ENCODE measurements at places on chromosomes 3 and 15. TPM values are rescaled to one million over a fixed set of nuclear protein-coding genes. Genes with fewer than 3 reads are reported as not detected.
A peak's percentile ranks its signal among the peaks of the same experiment; 100 is the strongest.

The SPATA12 gene
- not detected for total RNA-seq

The ISLR gene
- 2.6 TPM for total RNA-seq

The RTP4 gene
- 0.32 TPM for total RNA-seq

The ZNF385D gene
- 6.2 TPM for total RNA-seq

The CISH gene
- total RNA-seq = 75.1 TPM

The LTF gene
- total RNA-seq = 3.8 TPM

The PLSCR5 gene
- total RNA-seq = not detected

The CEMIP gene
- 0.04 TPM for total RNA-seq

The INKA1 gene
- 4.8 TPM for total RNA-seq

The FGF7 gene
- total RNA-seq = 2.4 TPM

DNA sequence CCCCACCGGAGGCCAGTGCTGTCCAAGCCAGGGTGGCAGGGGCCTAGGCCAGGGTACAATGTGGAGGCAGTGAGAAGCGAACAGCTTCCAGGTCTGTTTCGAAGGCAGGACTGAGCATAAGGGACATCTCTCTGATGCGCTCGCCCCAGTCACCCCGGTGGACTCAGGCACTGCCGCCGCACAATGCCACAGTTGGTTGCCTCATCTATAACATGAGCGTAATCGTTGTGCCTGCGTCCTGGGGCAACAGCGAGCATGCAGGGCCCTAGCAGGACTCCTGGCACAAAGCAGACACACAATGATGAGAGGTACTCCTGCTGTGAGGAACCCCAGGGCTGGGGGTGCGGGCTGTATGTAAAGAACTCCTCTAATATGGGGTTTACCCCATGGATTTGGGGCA is 14.1 kb downstream of the HRH1 start:
- no peak for DNase-seq

DNA sequence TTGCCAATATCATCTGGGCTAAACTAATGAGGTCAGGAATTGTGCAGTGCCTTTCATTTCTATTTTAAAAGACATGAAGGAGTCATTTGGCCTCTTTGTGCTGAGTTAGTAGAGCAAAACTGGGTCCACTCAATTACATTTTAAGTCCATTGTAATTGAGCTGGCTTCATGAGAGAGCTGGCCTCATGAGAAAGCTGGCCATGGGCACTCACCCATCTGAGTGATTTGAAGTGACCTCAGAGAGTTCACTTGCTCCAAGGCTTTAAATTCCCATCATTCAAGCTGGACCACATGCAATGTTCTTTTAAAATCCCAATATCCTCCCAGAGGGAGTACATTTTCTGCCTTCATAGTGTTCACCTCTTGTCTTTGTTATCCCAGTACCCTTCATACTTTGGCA is 335.9 kb upstream of the WNT5A start:
- no peak for DNase-seq

GRCh38 chr3:54949491-54950044 is 21.7 kb upstream of the LRTM1 start:
- no peak for DNase-seq

DNA sequence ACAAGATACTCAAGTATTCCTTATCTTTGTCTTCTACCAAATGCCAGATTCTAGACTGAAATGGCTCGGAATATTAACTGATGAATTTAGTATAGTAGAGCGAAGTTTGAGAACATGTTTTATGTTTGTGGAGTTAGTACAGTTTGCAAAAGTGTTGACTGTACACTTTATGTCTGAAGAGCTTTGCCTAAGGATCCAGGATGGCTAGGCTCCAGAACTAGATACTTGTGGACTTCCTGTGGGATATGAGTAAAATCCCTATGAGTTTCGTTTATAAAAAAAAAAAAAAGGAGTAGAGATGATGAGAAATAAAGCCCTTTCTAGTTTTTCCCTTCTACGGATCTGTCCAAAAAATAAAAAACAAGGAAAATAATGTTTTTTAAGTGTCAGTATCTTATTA is 96.7 kb downstream of the TP63 start:
- DNase-seq = no peak

DNA sequence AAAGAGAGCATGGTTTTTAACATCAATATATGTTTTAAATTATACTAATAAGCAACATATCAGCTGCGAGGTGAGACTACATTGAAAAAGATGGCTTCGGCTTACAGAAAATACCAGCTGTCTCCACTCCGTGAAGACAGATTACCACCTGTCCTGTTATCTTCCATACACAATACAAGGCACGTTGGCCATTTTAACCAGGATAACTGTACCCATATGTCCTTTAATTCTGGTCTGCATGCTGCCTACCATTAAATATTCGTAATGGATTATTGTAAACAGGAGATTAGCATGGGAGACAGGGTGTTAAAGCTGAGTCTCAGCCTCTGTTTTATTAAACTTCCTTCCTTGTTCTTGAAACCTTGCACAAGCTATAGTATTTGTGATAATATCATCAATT is 855.5 kb downstream of the ROBO1 start:
- no peak for DNase-seq

DNA sequence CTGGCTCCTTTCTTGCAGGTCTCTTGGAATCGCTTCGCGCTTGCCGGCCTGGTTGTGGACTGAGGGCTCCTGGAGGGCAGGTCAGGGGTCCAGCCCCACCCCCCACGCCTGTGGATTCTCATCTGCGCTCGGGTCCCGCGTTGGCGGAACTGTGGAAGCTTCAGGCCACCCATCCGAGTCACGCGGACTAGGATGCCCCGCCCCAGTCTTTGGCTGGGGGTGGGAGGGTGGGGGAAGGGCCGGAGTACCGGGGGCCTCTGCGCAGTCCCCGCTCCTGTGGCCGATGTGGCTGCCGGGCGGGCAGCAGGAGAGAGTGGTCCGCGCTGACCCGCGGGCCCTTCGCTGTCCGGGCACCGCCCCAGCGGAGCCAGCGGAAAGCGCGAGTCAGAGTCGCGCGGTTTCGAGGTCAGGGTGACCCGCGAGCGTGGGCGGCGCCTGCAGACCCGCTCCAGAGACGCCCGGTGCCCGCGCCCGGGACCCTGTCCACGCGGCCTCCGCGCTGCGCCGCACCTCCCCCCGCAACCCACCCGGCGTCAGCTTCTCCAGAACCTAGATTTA is 114.2 kb downstream of the KLF13 start:
- peak; percentile 80 for DNase-seq

GRCh38 chr3:172101107-172101506 is 61.7 kb downstream of the FNDC3B start:
- no peak for DNase-seq

DNA sequence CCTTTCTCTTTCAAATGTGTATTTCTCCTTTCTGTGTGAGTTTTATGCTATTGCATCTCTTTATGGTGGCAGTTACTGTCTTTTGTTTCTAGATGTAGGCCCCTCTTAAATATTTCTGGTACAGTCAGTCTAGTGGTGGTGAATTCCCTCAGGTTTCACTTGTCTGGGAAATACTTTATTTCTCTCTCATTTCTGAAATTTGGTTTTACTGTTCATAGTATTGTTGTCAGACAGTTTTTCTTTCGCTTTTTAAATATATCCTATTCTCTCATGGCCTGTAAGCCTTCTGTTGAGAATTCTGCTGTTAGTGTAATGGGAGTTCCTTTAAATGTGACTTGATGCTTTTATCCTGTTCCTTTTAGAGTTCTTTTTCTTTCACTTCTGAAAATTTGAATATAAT is 874.0 kb downstream of the PLOD2 start:
- DNase-seq = no peak

- DNase-seq = no peak
Observed at GRCh38 chr3:150922611-150923010, 17.4 kb upstream of the MINDY4B start.

DNA sequence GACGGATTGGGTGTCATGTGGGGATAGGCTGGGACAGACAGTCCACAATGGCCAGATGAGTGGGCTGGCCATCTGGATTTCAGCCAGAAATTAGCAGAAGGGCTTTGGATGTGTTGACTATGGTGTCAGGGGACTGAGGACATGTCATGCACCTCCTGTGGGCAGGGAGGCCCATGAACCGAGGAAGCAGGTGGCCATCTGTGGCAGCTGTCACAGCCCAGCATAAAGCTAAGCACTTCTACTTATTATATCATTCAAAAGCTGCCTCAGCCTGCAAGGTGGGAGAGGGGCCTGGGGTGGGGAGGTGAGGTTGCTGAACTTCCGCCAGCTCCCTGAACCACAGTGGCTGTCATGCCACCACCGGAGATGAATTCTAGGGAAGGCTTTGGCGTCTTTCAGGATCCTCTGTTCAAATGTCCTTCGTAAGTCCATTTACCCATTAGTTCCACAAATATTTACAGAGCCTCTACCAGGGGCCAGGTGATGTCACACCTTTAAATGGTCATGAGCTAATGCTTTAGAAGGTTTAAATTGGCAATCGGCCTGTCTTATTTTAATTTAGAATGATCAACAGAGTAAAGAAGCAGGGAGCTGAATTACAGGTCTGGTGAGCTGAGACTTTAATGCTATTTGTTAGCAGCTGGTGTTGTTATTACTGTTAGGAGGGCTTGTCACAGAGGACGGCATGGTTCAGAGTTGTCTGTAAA is 23.6 kb upstream of the CAV3 start:
- no peak for DNase-seq

DNA sequence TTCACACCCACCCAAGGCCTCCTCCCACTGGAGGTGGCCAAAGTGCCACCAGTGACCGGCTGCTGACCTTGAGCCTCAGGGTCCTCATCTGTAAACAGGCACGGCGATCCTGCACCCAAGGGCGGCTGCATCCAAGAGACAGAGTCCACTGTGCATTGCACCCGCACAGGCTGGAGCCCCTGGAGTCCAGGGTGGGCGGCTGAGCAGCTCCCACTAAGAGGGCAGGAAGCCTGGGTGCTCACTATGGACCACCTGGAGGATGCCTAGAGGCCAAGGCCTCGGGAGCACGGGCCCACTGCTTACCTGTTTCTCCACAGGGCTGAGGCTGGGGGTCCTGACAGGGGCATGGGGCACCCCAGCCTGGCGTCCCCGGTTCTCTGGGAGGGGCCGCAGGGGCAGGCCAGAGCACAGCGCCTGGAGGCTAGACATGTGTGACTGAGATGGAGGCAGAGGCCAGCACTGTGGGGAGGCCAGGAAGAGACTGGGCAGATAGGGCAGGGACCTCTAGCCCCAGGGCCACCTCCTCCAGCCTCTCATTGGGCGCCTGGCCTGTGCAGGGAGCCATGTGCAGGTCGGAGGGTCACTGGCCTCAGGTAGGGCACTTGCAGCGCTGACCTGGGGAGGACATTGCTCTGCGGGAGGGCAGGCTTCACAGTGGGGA is at the start of gene UROC1:
Gene UROC1 (minus strand): TSS at position 483 of the 661 bp plus-strand sequence. CDS start 54 bp downstream, at position 429.
- DNase-seq = no peak

GRCh38 chr15:29114221-29115092 is 155.2 kb downstream of the NSMCE3 start:
- DNase-seq = no peak

- DNase-seq = no peak
Observed at GRCh38 chr15:66309828-66310227, 16.5 kb downstream of the DIS3L start.

DNA sequence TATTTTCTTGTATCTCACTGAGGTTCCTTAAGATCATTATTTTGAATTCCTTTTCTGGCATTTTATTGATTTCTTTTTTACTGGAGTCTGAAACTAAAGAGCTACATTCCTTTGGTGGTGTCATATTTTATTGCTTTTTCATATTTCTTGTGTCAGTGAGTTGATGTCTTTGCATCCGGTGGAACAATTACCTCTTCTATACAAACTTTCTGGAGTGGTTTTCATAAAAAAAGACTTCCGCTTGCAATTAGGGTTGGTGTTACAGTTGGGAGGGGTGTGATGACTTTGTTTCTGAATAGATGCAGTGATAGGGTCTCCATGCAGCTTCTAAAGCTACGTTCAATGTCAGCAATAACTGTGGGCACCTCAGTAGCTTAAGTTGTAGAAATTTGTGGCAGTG is 181.7 kb downstream of the LPP start:
- no peak for DNase-seq

DNA sequence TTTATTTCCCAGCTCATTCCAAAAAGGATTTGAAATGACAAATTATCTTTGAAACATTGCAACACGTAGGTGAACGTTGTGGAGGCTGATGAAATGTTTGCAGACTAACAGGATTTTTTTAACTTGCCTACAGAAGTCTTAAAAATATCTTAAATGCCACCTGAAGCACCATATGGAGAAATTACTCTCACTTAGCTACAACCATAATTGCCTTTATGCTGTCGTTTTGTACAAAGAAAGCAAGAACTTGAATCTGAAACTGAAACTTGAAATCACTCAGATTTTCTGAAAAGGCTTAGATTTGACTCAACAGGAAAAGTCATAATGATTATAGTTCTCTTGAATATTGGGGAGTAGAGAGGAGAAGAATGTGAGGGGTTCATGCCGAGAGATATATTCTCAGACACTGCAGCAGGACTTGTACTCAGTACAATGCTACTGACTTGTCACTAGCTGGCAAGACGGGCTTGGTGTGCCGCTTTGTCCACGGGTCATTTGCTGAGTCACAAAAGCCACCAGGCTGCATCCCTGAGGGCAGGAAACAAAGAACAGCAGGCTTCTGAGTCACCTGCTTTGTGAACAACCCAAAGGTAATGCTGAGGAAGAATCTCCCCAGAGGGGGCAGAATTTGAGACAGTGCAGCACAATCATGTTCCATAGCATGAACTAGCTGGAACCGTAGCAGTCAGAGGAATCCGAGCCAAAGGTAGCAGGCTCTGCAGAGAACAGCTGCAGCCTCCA is 7.1 kb upstream of the FMN1 start:
- peak; percentile 40 for DNase-seq

DNA sequence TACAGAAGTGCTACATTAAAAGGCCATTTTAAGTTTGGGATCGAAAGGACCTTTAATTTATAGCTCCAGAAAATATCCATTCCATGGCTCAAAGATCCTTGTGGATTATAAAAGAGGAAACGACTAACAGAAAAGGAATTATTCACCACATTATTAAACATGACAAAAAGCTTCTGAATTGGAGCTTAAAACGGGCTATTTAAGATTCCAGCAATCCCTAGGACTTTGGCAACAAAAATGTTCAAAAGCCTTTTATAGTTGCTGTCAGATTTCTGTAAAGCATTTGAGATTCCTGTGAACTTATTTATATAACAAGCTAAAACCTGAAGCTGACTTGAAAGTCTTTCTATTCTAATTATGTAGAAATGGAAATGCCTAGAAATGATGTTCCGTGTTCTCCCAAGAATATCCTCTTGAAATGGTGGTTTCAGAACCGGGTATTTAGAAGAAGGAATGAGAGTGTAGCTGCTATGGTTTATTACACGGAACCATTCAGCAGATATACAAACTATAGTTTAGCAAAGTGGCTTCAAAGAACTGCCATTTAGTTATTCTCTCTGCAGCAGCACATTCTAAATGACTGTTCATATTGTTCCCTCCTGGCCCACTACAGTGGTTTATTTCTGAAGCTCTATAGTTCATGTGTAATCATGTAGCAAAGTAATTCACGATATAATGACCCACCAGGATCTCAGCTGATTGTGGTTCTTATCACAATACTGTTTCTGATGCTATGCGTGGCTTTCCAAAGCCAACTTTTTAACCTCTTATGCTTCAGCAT is 961.7 kb downstream of the FHIT start:
- DNase-seq = no peak

- no peak for DNase-seq
Observed at GRCh38 chr3:13795816-13796215, 84.1 kb downstream of the WNT7A start.

DNA sequence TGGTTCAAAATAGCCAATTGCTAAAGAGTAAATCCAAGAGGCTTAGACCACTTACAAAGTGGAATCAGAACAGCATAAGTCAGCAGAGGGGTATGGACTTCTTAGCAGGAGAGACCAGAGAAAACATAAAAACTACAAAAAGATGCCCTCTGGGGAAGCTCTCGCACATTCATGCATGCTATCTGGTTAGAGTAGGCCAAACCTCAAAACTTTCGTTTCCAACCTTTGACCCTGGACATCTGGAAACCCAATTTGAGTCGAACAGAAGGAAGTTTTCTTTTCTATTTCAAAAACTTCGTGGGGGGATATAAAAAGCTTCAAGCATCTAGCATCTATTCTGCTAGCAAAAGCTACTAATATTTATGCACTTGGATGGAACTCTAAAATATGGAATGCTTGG is 523.9 kb upstream of the AGTR1 start:
- DNase-seq = no peak
